ENCODE measurements at places on chromosomes 4 and X. TPM values are rescaled to one million over a fixed set of nuclear protein-coding genes. Genes with fewer than 3 reads are reported as not detected.
A peak's percentile ranks its signal among the peaks of the same experiment; 100 is the strongest.

TLR10 gene
- 1.00 TPM for total RNA-seq

GRCh38 chr4:6909970-6910339, 329 bp downstream of the TBC1D14 start:
- H3K27ac ChIP-seq: peak overlapping the region; percentile 97
- no peaks in the 10 kb centered on the region for H3K27me3 ChIP-seq
- DNase-seq: peak; percentile 64
- H3K36me3 ChIP-seq: no peaks in the 10 kb centered on the region
- peaks cover 20% of the 10 kb centered on the region for H3K4me1 ChIP-seq

SYNPO2 gene
- 0.92 TPM for total RNA-seq

UCP1 gene
- not detected for total RNA-seq

DNA sequence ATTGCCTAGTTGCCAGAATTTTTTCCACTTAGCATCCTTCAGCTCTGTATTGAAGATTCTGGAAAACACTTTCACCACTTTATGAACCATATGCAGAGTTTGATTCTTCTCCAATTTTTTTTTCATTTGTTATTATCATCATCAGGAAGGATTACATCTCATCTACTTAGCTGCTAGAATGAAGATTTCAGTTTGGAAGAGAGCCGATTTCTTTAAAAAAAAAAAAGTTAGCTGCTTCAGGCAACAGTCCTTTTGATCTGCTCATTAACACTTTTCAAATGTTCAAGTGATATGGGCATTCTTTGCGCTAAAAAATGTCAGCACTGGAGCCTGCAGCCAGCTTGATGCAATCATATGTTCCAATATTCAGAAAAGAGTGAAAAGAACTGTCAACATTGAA, 76.2 kb downstream of the ANTXR2 start:
- no peaks in the 10 kb centered on the region for H3K36me3 ChIP-seq
- H3K27ac ChIP-seq: no peak overlapping the region
- no peak for DNase-seq
- H3K4me3 ChIP-seq: no peak overlapping the region
- H3K4me1 ChIP-seq: no peaks in the 10 kb centered on the region
- no peaks in the 10 kb centered on the region for H3K27me3 ChIP-seq

DNA sequence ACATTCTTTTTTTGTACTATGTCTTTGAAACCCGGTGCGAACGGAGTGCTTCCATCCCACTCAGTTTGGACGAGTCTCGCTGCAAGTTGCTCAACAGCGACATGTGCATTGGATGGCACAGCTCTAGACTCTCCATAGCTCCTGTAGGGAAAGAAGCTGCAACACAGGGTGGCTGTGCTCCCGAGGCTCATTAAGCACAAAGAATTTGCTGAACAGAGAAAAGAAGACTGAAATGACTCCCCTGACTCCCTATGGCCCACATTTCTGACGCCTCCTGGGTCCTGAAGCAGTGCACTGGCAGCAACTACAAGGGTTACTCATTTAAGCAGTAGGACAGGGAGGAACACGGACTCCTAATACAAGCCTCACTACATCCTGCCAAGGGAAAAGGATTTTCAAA, 127.4 kb downstream of the SH3RF1 start:
- no peaks in the 10 kb centered on the region for H3K27me3 ChIP-seq
- DNase-seq: no peak
- H3K4me1 ChIP-seq: no peaks in the 10 kb centered on the region

DNA sequence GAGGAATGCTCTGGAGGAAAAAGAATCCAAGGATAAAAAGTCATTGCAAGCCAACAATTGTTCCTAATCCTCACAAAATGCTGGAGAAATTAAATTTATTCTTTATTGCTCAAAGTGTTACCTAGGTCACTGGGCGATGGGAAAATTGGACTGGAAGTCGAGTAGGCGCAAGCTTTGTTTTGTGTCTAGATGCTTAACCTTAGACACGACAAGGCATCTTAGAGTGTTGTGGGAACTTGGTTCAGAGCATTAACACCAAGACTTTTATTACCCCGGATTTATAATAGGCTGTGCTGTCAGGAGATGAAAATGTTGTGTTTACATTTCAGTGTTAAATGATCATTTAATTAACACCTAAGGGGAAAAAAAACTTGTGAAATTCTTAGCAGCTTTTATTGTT, 25.1 kb downstream of the SLIT2 start:
- no peak overlapping the region for H3K27ac ChIP-seq
- H3K4me3 ChIP-seq: no peak overlapping the region
- no peak for DNase-seq
- no peaks in the 10 kb centered on the region for H3K4me1 ChIP-seq

GPM6B gene
- not detected for total RNA-seq

DNA sequence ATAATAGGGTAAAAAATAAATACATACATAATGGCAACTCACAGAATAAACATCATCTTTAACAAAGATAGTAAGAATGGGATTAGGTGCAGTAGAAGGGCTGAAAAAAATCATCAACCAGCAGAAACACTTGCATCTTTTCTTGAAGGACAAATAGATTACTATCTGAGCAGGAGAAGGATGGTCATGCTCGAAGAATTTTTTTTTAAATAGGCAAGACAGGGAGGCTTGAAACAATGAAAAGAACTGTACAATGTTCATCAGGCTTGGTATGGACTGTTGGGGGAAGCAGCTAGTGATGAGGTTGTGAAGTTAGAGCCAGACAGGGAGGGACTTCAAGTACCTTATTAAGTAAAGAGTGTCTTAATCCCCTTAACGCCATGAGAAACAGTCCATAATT, 167.4 kb upstream of the LDB2 start:
- DNase-seq: no peak
- no peaks in the 10 kb centered on the region for H3K4me1 ChIP-seq
- H3K4me3 ChIP-seq: no peak overlapping the region
- H3K36me3 ChIP-seq: no peaks in the 10 kb centered on the region
- H3K27me3 ChIP-seq: no peaks in the 10 kb centered on the region
- H3K27ac ChIP-seq: no peak overlapping the region

DNA sequence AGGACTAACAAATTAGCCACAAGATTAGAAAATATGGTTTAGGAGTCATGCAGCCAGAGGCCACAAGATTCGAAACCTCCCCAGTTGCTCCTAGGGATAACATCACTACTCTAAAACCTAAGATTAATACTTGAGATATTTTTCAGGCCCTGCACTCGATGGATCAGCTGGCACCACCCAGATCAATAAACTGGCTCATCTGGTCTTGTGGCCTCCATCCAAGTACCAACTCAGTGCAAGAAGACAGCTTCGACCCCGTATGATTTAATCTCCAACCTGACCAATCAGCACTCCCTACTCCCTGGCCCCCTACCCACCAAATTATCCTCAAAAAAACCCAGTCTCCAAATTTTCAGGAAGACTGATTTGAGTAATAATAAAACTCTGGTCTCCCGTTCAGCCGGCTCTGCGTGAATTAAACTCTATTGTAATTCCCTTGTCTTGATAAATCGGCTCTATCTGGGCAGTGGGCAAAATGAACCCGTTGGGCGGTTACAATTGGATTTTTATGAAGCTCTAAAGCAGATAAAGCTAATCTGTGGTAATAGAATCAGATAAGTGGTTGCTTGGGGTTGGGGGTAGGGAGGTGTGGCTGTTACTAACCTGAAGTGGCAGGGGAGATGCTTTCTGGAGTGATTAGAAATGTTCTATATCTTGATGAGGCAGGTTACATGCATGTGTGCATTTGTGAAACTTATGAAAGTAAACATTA, 91.8 kb upstream of the ATXN3L start:
- H3K27ac ChIP-seq: no peak overlapping the region
- H3K4me1 ChIP-seq: no peaks in the 10 kb centered on the region
- H3K27me3 ChIP-seq: no peaks in the 10 kb centered on the region
- DNase-seq: no peak
- H3K36me3 ChIP-seq: no peaks in the 10 kb centered on the region
- no peak overlapping the region for H3K4me3 ChIP-seq

DNA sequence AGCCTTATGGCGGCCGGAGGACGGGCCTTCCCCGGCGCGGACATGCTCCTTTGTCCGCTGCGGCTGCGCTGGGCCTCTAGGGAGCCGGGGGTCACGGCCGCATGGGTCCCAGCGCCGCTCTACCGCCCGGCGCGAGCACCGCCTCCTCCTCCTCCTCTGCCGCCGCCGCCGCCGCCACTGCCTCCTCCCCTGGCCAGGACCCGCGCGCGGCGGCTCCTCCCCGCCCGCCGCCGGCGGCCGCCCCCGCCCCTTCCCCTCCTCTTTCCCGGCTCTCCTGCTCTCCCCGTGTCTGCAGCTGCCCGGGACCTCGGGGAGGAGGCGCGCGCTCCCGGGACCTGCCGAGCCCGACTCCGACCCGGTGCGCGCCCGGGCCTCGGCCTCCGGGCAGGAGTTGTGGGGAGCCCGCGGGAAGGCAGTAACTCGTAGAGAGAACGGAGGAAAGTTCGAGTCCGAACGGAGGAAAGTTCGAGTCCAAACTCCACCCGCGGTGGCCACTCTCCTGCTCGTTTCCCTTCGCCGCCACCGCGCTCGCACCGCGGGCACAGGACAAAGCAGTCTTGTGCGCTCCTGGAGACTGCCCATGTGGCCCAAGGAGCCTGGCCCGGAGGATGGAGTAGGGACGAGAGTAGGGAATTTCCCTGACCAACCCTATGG, at the start of gene ADGRA3:
TSS of gene ADGRA3 (minus strand) at position 179 of the 654 bp plus-strand sequence. CDS start 282 bp downstream, outside the sequence.
- peak; percentile 24 for DNase-seq
- no peaks in the 10 kb centered on the region for H3K27me3 ChIP-seq
- peaks cover 3% of the 10 kb centered on the region for H3K4me1 ChIP-seq
- peak within 1 kb of the TSS; percentile 63 for H3K4me3 ChIP-seq

JCHAIN gene
- total RNA-seq: not detected

GRCh38 chr4:74632634-74633033, 161.7 kb downstream of the BTC start:
- no peaks in the 10 kb centered on the region for H3K27me3 ChIP-seq
- H3K4me3 ChIP-seq: peak overlapping the region; percentile 1

CLTRN gene
- total RNA-seq: 0.32 TPM

GRCh38 chr4:75345423-75345822, 168.8 kb downstream of the RCHY1 start:
- DNase-seq: no peak
- no peaks in the 10 kb centered on the region for H3K36me3 ChIP-seq
- no peaks in the 10 kb centered on the region for H3K4me1 ChIP-seq
- H3K4me3 ChIP-seq: no peak overlapping the region
- H3K27ac ChIP-seq: no peak overlapping the region

MGAT4D gene
- not detected for total RNA-seq

- DNase-seq: no peak
- H3K36me3 ChIP-seq: no peaks in the 10 kb centered on the region
- no peaks in the 10 kb centered on the region for H3K27me3 ChIP-seq
Measured at GRCh38 chr4:104942990-104943743, 203.5 kb upstream of the TET2 start.

XG gene
- total RNA-seq: 0.71 TPM

DNA sequence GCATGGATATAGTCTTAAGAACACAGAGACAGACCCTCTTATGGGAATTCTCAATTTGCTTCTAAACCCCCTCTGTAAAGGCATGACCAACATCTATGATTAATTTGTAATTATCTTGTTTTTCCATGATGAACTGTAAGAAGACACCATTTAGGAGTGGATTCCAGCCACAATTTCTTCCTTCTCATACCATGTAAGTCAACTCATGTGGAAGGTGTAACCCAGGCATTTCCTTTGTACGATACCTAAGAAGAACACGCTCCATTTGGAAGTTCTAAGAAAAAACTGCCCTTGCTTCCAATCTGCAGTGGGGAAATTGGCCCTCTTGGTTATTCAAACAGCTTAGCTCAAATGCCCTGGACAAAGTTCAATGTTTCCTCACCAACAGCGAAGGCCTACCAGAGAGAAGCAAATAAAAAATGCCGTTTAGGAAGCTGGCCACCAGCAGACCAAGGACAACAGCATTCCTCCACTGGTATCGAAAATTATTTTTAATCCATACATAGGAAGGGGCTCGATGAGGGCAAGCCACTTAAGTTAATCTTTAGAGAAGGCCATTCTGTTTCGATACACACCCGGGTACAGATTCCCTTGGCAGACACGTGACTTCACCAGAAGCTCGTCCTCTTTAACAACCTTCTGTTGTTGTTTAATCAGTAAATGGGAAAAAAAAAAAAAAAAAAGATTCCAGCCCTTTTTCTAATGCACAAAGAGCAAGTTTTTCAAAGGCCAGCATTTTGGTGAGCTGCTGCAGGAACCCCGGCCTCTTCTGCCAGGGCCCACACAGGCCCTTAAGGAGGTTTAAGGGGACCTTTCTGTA, 2.6 kb downstream of the DHRSX start:
- H3K4me3 ChIP-seq: no peak overlapping the region
- peaks cover 7% of the 10 kb centered on the region for H3K36me3 ChIP-seq
- H3K4me1 ChIP-seq: peaks cover 10% of the 10 kb centered on the region
- no peaks in the 10 kb centered on the region for H3K27me3 ChIP-seq

SASH3 gene
- 141 TPM for total RNA-seq

GRCh38 chrX:31266203-31267076, 194.6 kb upstream of the FTHL17 start:
- no peaks in the 10 kb centered on the region for H3K4me1 ChIP-seq
- no peak for DNase-seq
- no peak overlapping the region for H3K27ac ChIP-seq

L1CAM gene
- total RNA-seq: 0.81 TPM

Measured in naive thymus-derived CD4-positive, alpha-beta T cell (primary cell).